Spinal cord (tissue), 10 donors: ENCODE measurements at places on chromosomes 11 and 22. TPM values are rescaled to one million over a fixed set of nuclear protein-coding genes. Genes with fewer than 3 reads are reported as not detected.

C11orf86 gene
- polyA plus RNA-seq: 0.18 TPM

KRTAP5-10 gene
- 0.18 TPM for polyA plus RNA-seq

CDPF1 gene
- 13.5 TPM for polyA plus RNA-seq

DEUP1 gene
- polyA plus RNA-seq: 0.43 TPM

PIK3IP1 gene
- polyA plus RNA-seq: 21.3 TPM

MUC15 gene
- not detected for polyA plus RNA-seq

KDELR3 gene
- 11.4 TPM for polyA plus RNA-seq

SVIP gene
- polyA plus RNA-seq: 16.1 TPM

TUBA8 gene
- polyA plus RNA-seq: 27.1 TPM

ABCC8 gene
- polyA plus RNA-seq: 24.1 TPM

CSF2RB gene
- polyA plus RNA-seq: 1.3 TPM

TRIM49 gene
- polyA plus RNA-seq: not detected

BACE1-AS gene
- 22.3 TPM for polyA plus RNA-seq

PKNOX2 gene
- polyA plus RNA-seq: 39.0 TPM

BIRC3 gene
- polyA plus RNA-seq: 2.4 TPM

MYRF gene
- 112 TPM for polyA plus RNA-seq

ANO9 gene
- polyA plus RNA-seq: 0.53 TPM

PYGM gene
- polyA plus RNA-seq: 8.3 TPM

ELFN2 gene
- polyA plus RNA-seq: 59.9 TPM

ELMOD1 gene
- 83.8 TPM for polyA plus RNA-seq

TRPC6 gene
- polyA plus RNA-seq: 3.8 TPM

SORL1 gene
- polyA plus RNA-seq: 31.8 TPM

SUSD2 gene
- polyA plus RNA-seq: 21.4 TPM

VWCE gene
- 5.3 TPM for polyA plus RNA-seq

LYVE1 gene
- polyA plus RNA-seq: 12.5 TPM

OR51B6 gene
- not detected for polyA plus RNA-seq

BBOX1 gene
- 36.3 TPM for polyA plus RNA-seq

C22orf42 gene
- 4.0 TPM for polyA plus RNA-seq

OR8J3 gene
- not detected for polyA plus RNA-seq

UCP3 gene
- 5.5 TPM for polyA plus RNA-seq

LUZP2 gene
- polyA plus RNA-seq: 147 TPM

C11orf87 gene
- polyA plus RNA-seq: 46.6 TPM

TCN1 gene
- polyA plus RNA-seq: not detected

CCDC81 gene
- 4.3 TPM for polyA plus RNA-seq

PLAAT5 gene
- 5.5 TPM for polyA plus RNA-seq
